Stimulated activated CD4-positive, alpha-beta T cell treated with anti-CD3 and anti-CD28 coated beads, TNF-alpha, amount 100 ng/mL, for 4 hours (primary cell): ENCODE measurements at places on chromosomes 11 and 22.

- DNase-seq: no peak
These were observed 72.1 kb downstream of the BARX2 start for GRCh38 chr11:129447654-129448239.

DNA sequence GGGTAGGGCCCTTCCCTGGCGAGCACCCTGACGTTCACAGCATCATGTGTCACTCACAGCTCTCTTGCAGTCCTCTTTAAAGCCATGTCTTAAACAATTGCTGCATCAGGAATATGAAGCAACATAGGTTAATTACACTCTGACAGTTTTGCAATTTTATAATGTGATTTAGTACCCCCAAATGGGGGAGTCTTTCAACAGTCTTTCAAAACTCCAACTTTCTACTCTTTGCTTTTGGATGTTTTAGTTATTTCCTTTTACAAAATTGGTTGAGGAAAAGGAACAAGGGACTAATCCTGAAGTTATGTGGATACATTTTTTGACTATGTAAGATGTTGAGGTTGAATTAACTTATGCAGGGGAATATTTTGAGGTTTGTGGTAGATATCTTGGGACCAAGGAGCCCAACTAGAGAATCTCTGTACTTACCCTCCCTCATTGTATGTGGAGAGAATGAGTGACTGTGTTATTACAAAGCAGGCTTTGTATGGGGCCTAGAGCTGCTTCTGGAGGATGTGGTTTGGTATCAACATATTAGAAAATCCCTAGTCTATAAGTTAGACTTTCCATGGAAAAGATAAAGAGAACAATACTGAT, at the start of gene MMP8:
MMP8 (minus strand) TSS at position 51 of the 597 bp plus-strand sequence. CDS start 99 bp downstream, outside the sequence.
- DNase-seq: no peak

GRCh38 chr11:68164437-68164836, 43.2 kb upstream of the CHKA start:
- no peak for DNase-seq

DNA sequence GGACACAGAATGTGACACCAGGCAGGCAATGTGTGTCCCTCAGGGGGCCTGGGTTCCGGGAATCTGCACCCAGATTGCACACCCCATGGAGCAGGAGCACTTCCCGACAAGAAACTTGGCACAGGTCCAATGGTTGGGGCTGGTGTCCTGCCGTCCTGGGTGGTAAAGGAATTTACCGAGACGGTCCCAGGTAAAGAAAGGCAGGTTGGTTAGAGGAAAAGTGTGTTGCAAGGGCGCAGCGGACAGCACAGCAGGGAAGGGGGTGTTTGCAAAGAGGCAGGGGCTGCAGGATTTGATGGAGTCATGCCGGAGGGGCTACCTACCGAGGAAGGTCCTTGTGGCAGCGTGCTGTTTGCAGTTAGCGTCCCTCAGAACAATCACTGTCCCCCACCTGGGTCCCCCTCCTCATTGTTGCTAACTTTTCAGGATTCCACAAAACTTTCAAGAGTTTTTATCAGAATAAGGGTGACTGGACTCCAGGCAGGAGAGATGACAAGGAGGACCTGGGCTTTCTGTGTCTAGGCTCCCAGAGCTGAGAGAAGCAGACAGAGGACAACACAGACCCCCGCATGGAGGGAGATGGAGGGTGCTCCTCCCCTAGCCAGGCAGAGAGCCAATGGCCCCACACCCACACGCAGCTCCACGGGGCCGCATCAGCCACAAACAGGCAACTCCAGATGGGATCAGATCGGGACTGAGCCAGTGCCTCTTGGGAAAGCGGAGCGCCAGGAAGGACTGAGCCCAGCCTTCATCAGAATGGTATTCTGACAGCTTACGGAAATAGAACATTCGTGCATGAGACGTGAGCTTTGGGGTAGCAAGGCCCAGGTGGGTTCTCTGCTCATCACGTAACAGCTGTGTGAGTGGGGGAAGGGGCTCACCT, 1423.9 kb downstream of the BRD1 start:
- no peak for DNase-seq

DNA sequence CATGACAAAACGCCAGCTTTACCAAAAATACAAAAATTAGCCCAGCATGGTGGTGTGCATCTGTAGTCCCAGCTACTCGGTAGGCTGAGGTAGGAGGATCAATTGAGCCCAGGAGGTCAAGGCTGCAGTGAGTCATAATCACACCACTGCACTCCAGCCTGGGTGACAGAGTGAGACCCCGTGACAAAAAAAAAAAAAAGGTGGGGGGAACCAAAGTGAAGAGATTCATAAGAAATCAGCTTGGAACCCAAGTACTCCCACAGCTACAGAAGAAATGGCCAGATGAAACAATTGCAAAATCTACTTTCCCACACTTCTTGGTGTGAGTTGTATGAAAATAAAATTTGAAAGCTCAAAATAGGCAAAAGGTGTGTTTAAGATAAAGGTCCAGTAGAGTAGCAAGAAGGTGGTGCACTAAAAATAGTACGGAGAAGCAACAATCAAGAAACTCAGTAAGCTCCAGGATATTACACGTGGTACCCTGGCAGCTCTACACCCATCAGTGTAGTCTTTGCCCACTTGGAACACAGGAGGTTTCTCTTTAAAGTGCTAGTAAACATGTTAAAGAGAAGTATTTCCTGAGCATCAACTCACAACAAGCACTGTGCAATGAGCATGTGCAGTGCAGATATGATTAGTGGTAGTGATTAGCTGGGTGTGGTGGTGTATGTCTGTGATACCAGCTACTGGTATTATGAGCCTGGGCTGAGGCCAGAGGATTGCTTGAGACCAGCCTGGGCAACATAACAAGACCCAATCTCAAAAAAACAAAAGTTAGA, 5.3 kb downstream of the HARBI1 start:
- no peak for DNase-seq

DNA sequence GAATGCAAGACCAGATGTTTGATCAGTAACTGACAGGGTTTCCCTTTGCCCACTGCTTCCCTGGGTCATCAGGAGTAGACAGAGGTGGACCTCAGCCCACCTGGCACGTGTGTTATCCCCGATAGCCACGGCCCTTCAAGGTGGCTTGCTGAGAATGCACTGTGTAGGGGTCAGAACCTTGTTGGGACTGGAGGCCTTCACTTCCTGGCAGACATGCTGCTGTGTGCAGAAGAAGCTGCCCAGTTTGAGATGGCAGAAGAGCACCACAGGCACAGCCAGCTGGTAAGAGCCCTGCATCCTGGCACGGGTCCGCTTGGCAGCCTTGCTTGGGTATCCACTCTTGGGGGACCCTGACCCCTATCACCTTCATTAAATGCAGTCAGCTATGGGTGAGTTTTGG, 81.8 kb downstream of the SFI1 start:
- DNase-seq: no peak

- DNase-seq: no peak
These were observed 286.8 kb downstream of the BLID start for GRCh38 chr11:121829159-121829643.

GRCh38 chr11:91947215-91947820, 277.3 kb upstream of the FAT3 start:
- DNase-seq: no peak

DNA sequence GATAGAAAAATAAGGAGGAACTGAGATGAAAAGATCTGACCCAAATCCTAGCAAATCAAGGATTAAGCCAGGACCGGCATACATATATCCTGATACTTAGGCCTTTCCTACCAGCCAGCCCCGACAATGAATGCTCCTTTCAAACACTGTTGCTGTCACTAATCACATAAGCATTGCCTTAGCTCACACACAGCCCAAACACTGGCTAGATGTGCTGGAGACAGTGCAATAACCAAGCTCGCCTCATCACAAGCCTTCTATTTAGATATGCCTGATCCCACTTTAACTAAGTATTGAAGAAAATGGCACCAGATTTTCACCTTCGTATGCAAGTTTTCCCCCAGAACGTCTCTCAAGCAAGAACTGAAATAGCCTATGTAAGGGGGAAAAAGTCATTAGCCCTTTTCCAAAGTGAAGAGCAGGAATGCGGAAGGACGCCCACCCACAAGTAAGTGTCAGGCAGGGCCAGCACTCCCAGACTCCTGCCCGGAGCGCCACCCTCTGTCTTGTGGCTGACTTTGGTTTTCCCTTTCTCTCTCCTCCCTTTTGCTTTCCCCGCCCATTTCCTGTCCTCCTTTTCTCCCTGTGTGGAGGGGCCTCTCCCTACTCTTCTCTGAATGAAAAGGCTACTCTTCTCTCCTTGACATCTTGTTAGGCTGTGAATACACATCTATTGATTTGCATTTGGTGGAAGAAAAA, 8.9 kb upstream of the OPCML start:
- no peak for DNase-seq

DNA sequence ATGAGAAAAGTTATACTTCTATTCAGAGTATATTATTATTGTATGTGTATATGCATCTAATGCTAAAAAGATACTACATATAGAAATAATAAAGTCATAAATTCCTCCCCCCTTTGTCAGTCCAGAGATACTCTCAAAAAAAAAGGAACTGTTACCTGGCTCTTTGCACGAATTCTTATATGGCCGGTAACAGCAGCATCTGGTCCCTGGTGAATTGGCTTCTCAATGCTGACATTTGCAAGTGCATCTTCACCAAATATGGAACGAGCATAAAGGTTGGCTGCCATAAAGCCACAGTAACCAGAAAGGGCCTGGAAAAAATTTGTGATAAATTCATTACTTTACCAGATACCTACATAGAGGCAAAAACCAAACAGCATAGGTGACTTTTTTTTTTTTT, 41.2 kb downstream of the COPB1 start:
- DNase-seq: no peak

GRCh38 chr22:23168391-23169042, 11.8 kb upstream of the BCR start:
- DNase-seq: no peak

DNA sequence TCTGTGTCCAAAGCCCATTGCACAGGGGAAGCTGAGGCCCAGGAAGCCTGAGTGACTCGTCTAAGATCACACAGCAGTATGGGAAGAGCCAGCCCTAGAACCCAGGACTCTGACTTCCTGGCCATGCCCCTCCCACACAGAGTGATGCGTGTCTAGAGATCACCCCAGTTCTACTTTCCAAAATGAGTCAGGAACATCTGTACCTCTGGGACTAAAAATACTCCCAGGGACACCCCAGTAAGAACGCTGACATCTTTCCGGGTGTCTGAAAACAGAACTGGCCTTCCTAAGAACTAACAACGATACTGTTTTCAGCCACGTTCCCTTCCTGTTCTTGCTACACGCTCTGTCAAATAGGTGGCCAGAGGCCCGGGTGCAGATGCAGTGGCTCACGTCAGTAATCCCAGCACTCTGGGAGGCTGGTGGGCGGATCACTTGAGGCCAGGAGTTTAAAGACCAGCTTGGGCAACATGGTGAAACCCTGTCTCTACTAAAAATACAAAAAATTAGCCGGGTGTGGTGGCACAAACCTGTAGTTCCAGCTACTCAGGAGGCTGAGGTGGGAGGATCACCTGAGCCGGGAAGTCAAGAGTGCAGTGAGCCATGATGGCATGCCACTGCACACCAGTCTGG, 21.7 kb upstream of the PDGFB start:
- no peak for DNase-seq

DNA sequence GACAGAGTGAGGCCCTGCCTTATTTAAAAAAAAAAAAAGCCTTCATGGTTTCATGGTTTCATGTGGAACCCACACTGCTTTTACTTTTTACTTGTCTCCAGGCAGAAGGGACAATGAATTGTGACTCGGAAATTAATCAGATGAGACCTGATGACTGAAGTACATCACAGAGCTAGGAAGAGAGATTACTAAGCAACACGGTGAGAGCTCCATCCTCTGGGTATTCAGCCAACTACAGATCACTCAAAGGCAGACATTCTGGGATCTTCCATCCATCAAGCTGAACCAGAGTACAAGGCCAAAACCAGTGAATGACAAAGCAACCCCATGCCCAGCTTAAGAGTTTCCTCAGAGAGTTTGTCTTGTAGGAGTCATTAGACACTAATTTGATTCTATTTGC, 433.2 kb downstream of the SOX6 start:
- DNase-seq: no peak

GRCh38 chr11:33773404-33773986, 825 bp downstream of the FBXO3 start:
- DNase-seq: no peak

DNA sequence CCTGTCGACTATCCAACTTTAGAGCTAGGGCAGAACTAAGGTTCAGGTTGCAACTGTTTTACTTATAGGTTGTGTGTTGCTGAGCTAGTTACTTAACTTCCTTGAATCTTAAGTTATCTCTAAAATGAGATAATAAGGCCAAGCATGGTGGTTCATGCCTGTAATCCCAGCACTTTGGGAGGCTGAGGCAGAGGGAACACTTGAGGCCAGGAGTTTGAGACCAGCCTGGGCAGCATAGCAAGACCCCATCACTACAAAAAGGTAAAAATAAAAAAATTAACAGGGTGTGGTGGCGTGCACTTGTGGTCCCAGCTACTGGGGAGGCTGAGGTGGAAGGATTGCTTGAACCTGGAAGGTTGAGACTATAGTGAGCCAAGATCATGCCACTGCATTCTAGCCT, 2.1 kb downstream of the ACCS start:
- DNase-seq: no peak

- DNase-seq: no peak
These were observed 2.3 kb downstream of the SIK2 start for GRCh38 chr11:111604392-111605009.

GRCh38 chr11:127061947-127062346, 61.4 kb upstream of the KIRREL3 start:
- DNase-seq: no peak

- no peak for DNase-seq
These were observed 102.7 kb downstream of the TRAF6 start for GRCh38 chr11:36407356-36407755.

DNA sequence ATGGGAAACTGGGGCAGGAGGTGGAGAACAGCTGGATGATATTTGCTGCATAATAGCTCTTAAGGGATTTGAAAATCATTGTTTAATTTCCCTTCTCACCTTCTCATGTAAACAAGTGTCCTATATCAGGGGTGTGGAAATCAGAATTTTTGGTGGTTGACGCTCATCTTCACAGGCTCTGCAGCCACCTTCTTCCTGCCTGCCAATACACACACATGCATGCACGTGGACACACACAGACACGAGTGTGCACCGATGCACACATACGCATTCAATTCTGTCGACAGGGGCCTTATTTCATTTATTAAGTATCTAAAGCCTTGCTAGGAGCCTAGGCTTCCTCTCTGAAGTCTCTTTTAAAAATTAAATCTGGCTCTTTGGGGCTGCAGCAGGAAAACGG, 349.4 kb upstream of the NCAM1 start:
- no peak for DNase-seq

GRCh38 chr11:35158701-35159510, 19.9 kb downstream of the CD44 start:
- DNase-seq: no peak

GRCh38 chr22:37518509-37519267, 527 bp downstream of the CARD10 start:
- no peak for DNase-seq

- DNase-seq: no peak
These were observed 139.5 kb downstream of the KIF18A start for GRCh38 chr11:27968461-27968860.

GRCh38 chr11:112524798-112525197, 264.1 kb upstream of the PLET1 start:
- no peak for DNase-seq

DNA sequence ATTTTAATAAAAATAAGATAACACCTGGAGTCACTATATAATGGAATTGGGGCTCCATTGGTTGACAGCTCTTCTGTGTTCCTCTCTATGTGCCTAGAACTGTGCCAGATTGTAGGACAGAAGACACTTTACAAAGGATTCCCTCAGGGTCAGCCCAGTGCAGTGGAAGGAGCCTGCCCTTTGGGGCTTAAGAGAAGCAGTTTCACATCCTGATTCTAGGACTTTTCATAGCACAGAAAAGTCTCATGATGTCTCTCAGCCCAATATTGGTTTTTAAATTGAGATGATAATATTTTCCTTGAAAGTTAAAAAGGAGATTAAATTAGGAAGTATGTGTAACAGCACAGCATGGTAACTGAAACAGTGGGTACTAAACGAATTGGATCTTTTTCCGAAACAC, 7.1 kb downstream of the PLAAT4 start:
- no peak for DNase-seq
